ENCODE measurements at places on chromosomes 1 and 21.

GRCh38 chr1:5707566-5708345 is 284.5 kb downstream of the NPHP4 start:
- no peak for DNase-seq

- DNase-seq, result no peak
Measured at GRCh38 chr1:203174324-203174985, 1.2 kb downstream of the MYBPH start.

DNA sequence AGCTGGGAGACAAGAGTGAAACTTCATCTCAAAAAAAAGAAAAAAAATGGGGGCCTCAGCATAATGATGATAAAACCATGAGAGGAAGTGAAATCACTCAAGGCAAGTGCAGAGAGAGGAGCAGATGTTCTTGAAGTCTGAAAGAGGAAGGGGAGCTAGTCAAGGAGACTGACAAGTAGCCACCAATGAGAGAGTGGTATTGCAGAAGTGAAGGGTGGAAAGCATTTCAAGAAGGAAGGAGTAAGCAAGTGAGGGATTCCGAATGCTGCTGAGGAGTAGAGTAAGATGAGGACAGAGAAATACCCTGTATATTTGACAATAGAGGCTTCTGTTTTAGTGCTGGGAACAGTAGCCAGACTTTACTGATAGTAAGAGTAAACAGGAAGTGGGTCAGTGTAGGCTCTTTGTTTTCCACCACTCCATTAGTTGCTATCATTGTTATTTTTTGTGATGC is 2.9 kb downstream of the TATDN3 start:
- no peak for DNase-seq

DNA sequence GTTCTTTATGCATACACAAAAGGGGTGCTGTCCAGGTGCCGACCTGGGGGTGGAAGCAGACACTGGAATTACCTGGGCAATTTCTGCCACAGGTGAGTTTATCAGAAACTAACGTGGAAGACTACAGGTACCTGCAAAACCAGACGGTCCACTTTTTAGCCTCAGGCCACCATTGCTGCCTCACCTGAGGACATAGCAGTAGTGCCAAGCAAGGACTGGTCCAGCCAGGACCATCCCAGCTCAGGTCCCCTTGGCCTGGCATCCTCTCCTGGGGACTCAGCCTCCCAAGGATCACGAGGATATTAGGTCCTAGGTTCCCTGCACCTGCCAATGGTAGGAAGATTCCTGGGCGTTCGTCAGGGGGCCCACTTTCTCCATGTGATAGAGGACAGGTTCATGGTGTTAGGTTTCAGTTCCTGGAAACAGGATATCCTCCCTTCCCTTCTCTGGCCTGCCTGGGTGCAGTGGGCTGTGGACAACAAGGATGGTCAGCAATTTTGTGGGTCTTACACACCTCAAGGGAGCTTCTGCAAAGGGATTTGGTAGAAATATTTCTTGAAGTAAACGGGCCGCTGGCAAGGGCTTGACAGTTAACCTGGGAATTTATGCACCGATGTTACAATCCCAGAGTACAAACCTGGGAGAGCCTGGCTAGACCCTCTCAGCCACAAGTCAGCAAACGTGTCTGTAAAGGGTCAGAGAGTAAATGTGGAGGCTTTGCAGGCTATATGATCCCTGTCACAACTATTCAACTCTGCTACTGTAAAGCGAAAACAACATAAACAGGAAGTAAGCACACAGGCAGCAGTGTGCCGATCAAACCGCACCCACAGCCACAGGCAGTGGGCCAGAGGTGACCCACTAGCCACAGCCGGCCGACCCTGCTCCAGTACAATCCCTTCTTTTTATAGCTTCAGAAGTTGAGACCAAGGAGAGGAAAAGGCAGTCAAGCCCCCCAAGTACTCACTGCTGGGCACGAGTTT is 71.4 kb upstream of the RAB4A start:
- DNase-seq, result no peak

DNA sequence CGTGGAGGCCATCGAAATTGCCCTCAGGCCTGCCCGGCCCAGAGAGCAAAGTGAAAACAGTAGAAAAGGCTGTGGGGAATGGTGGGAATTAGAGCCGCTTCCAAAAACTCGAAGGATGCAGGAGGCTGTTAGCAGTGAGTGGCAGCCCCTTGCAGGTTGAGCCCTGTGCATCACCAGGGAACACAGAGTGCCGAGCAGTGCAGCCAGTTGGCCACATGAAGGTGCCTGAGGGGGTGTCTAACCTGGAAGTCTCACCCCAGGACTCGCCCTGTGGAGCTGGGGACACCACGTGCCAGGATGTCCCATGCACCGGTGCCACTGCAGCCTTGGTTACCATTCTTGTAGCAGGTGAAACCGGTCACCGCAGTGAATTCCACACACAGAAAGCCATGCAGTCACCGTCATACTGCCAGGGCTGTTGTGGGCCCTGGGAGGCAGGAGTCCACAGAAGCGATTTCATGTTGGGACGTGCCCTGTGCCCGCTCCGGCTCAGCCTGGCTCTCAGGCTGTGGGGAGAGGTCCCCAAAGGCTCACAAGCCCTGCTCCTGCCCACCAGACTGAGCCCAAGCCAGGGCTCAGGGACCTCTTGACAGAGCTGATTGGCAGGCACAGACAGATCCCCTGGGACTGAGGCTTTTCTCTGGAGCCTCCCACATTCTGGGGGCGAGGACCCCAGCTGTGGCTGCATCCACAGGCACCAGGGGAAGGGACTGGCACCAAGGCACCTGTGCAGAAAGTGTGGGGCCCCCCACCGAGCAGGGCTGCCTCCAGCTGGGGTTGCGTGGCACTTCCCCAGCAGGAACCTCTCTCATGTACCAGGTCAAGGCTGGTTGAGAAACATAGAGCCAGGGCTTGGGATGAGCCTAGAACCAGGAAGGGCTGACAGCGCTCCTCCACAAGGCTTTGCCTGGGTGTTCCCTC is 16.7 kb upstream of the ACTRT2 start:
- DNase-seq, result no peak
